ENCODE measurements at places on chromosomes 5 and 9.

GRCh38 chr9:96061293-96061987 is 185.9 kb downstream of the ERCC6L2 start:
- DNase-seq: no peak

DNA sequence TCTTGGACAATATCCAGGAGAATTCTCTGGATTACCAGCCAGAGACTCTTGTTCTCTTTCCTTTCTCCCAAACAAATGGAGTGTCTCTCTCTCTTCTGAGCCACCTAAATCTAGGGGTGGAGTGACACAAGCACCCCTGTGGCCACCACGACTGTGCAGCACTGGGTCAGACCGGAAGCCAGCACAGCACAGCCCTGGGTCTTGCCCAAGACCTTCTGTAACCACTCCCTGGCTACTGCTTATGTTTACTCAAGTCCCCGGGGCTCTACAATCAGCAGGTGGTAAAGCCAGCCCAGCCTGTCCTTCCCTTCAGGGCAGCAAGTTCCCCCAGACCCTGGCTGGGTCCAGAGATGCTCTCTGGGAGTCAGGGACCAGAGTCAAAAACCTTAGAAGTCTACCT is 110.0 kb upstream of the TUT7 start:
- no peak for DNase-seq

DNA sequence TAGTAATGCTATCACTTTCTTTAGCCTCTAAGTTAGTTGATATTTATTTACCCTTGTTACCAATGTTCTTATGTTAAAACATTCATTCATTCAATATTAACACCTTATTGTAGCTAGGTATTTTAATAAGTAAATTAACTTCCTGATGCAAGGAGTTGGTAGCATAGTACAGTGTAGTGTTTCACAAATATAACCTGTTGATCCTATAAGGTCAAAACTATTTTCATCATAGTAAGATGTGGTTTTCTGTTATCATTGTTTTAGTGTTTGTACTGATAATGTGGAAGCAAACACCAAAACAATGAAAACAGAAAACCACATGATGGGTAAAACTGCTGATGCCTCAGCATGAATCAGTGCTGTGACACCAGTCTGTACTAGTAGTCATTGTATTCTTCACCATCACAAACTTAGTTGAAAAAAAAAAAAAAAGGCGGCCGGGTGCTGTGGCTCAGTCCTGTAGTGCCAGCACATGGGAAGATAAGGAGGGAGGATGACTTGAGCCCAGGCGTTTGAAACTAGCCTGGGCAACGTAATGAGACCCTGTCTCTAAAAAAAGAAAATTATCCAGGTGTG is 36.5 kb downstream of the ZCCHC7 start:
- no peak for DNase-seq

- DNase-seq: peak; percentile 90
These were observed 696 bp downstream of the ZFP62 start for GRCh38 chr5:180860273-180860886.
